Colonic mucosa (tissue), 4 donors: ENCODE measurements at places on chromosomes 12 and 14. TPM values are rescaled to one million over a fixed set of nuclear protein-coding genes. Genes with fewer than 3 reads are reported as not detected.
A peak's percentile ranks its signal among the peaks of the same experiment; 100 is the strongest.

Gene OVCH1
- not detected for total RNA-seq

Gene HHIPL1
- 0.93 TPM for total RNA-seq

Gene DLK1
- total RNA-seq = not detected

- DNase-seq = no peak
These were observed 483.7 kb downstream of the MDGA2 start for GRCh38 chr14:47191700-47192099.

GRCh38 chr12:27814851-27815591, 35.0 kb upstream of the MANSC4 start:
- DNase-seq = no peak

DNA sequence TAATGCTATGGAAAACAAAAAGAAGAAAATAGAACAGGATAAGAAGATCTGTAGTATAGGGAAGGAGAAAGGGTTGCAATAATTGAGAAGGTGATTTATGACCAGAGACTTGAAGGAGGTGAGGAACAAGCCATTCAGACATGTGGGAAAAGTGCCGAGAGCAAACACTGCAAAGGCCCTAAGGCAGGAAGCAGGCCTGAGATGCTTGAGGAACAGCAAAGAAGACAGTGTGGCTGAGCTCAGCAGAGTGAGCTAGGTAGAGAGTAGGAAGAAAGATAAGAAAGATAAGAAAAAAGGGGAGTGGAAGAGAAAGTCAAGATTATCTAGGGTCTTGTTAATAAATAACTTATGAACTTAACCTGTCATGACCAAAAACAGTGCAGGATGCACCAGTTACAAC, 671.8 kb downstream of the RPS29 start:
- DNase-seq = no peak

DNA sequence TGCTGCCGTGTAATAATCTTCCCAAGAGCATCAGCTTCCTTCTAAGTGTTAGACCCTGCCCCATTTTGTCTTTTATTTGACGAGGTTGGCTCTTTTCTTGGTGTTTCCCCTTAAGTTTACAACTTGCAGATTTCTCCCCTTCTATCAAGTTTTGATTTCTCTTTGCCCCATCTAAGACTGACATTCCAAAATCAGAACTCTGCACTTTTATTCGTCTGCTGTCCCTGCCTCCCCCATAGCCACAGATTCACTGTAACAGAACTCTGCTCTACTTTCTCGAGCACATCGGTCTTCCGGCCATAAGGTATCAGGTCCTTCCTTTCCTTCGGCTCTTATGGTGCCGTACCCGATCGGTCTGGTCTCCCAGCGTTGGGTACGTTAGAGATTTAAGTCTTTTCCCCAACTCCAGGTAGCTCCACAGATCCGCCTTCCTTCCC, 563 bp downstream of the DCP1B start:
- no peak for DNase-seq

DNA sequence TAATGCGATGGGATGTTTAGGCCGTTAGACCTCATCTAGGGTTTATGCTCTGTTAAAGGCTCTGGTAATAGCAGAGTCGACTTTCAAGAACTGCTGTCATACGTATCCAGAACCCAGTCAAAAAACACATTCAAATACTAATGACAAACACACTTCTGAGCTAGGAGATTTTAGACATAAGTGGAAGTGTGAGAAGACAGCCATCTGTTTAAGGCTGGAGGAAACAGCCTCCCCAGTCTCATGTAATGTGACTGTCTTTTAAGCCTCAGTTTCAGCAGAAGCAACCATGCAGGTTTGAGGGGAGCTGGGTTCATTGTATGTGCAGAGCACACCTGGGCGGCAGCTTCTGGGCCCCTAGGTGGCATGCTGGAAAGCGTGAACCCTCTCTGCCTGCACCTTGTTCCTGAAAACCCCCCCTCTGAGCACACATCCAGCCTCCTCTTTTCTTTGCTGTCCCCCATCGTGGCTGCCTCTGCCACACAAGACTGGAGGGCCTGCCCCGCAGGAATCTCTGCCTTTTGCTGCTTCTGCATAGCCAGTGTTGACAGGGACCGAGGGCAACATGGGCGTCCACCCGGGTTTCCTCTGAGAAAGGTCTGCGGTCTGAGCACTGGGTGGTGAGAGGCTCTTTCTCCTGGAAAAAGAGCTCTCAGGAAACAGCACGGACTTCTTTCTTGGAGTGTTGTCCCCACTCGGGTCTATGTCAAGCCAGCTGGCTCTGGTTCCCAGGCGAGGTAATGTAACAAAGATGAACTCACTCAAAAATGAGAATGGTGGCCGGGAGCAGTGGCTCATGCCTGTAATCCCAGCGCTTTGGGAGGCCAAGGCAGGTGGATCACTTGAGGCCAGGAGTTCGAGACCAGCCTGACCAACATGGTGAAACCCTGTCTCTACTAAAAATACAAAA, 11.6 kb downstream of the WNT5B start:
- DNase-seq = no peak

GRCh38 chr12:101493556-101493955, 18.4 kb downstream of the SPIC start:
- no peak for DNase-seq

GRCh38 chr12:106288494-106289195, 13.9 kb upstream of the TCP11L2 start:
- DNase-seq = no peak

GRCh38 chr12:102314821-102315220, 117.2 kb upstream of the PMCH start:
- no peak for DNase-seq

DNA sequence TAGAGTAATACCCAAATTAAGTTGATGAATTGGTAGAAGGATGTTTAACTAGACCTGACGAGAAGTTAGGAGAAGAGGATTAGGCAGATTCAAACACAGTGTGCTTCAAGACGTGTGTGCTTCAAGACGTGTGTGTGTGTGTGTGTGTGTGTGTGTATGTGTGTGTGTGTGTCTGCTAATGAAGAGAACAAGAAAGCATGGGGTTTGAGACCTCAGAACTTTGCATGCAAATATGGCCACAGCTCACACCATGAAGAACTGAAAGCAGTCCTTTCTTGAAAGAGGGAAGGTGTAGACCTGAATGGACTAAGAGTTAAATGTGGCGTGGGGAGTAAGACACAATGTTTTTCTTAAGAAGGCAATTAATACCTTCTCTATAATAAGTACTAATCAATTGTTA, 32.5 kb upstream of the SSPN start:
- no peak for DNase-seq

DNA sequence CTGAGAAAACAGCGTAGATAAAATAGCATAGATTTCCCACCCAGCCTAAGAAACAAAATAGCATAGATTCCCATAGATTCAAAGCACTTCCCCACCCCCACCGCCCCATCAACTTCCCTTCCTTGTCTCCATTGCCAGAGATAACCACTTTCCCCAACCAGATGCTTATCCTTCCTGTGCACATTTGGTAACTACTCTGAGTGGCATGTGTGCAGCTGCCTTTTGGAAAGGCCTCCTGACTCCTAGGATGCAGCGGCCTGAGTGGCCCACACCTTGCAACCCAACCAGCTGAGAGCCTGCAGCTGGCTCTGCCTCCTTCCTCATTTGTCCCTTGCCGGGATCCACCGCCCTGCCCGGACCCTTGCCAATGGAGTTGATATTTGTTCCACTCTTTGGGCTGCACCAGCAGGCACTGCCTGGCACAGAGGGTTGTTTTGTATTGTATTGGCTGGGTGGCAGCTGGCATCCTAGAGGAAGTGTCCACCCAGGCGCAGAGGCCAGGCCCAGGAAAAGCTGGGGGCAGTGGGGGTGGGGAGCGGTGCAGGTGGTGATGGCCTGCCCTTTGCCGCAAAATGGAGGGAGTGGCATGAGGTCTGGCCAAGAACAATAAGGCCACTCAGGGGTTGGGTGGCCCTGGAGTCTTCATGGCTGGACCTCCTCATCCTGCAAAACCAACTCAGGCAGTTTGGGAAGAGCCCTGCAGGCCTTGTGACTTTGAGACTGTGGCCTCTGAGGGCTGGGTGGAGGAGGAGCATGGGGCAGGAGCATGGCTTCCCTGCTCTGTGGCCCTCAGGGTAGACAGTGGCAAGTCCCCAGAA, 4.9 kb downstream of the SLC48A1 start:
- DNase-seq = no peak

Gene TAS2R7
- not detected for total RNA-seq

DNA sequence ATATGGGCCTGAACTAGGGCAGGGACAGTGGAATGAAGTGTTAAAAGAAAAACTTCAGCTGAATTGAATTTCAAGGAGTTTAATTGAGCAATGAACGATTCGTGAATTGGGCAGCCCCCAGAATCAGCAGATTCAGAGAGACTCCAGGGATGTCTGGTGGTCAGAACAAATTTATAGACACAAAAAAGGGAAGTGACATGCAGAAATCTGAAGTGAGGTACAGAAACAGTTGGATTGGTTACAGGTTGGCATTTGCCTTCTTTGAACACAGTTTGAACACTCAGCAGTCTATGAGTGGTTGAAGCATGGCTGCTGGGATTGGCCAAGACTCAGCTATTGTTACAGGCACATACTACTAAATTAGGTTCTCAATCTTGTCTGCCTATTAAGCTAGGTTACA, 9.7 kb upstream of the TBPL2 start:
- DNase-seq = no peak

- peak; percentile 59 for DNase-seq
These were observed 10.2 kb downstream of the OR6S1 start for GRCh38 chr14:20631023-20631879.

DNA sequence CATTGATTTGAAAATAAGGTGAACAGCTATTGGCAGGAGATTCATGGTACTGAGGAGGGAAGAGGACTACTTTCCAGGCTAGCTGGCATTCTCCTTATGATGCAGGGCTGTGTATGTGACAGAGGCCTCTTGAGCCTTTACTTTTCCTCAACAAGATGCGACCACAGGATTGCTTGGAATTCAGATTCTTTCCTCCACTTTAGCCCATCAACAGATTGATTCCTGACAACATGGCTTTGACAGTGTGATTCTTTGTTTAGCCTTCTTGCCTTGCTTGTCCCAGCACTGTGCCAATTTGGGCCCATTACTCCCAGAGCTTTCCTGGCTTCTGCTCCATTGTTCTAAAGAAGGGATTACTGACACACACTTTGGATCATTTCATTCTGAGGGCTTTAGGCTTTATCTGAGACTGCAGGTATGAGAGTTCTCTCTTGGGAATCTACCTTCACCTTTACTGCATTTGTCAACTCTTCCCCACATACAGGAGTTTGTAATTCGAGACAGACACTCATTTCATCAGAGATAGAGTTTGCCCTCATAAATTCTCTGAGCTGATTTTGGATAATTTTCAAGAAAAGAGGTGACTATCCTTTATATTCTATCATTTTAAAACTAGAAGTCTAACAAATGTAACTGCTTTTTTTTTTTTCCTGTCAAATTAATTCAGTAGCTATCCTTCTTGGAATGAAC, 206.4 kb upstream of the GZMB start:
- DNase-seq = no peak

GRCh38 chr12:68844318-68844745, 36.4 kb downstream of the MDM2 start:
- no peak for DNase-seq

DNA sequence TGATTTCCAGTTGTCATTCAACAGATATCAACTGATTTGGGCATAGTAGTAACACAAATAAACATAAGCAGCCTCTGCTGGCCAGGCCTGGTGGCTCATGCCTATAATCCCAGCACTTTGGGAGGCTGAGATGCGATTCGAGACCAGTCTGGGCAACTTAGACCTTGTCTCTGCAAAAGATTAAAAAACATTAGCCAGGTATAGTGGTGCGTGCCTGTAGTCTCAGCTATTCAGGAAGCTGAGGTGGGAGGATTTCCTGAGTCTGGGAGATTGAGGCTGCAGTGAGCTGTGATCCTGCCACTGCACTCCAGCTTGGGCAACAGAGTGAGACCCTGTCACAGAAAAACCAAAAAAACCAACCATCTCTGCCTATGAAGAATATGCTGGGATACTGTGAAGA, 7.1 kb downstream of the METAP2 start:
- no peak for DNase-seq

- DNase-seq = no peak
These were observed 1.5 kb downstream of the HOXC8 start for GRCh38 chr12:54010053-54010971.

Gene DTX1
- total RNA-seq = 0.82 TPM

- no peak for DNase-seq
These were observed 27.1 kb downstream of the DEGS2 start for GRCh38 chr14:100132161-100132902.

GRCh38 chr14:95304342-95304741, 15.4 kb downstream of the CLMN start:
- no peak for DNase-seq

DNA sequence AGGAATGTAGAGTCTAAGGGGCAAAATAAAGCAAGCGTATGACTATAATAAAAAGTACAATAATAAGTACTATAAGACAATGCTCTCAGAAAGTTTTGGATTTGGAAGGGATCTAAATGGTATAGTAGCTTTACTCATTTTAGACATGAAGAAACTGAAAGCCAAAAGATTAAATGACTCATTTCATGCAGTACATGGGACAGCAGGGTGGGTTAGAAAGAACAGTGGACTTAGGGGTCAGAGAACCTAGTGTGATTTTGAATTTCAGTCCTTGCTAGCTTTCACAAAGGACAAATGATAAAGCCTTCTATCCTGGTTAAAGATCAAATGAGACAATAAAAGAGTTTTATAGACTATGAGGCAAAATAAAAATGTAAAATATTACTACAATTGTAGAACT, 6.8 kb upstream of the LEMD3 start:
- no peak for DNase-seq

Gene XPOT
- total RNA-seq = 51.0 TPM

Gene SLC25A21
- 0.82 TPM for total RNA-seq

Gene MUCL1
- total RNA-seq = not detected

DNA sequence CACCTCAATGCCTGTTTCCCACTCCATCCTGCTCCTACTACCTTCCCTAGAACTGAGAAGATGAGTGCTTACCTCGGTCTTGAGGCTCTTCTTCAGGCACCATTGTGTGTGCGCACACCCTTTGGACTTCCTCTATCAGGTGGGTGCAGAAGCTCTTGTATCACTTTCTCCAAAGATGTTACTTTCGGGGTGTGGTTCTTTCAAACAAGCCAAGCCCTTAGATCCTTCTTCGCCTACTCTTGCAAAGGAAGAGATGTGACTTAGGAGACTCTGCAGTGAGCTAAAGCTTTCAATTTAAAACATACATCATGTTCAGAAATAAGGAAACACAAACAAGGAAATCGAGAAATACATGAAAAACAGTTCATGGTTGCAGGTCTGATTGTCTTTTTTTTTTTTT, at the start of gene CLEC4C:
CLEC4C (minus strand) TSS at position 130 of the 400 bp plus-strand sequence; CDS start at position 103, 27 bp downstream.
- no peak for DNase-seq

GRCh38 chr14:72801381-72801812, 92.5 kb downstream of the DPF3 start:
- DNase-seq = no peak

GRCh38 chr14:76348898-76349297, 27.0 kb upstream of the ESRRB start:
- no peak for DNase-seq

- no peak for DNase-seq
These were observed 91.6 kb downstream of the DHRS2 start for GRCh38 chr14:23727566-23728335.
